ENCODE measurements at places on chromosomes 1 and 21.

- peak; percentile 50 for DNase-seq
These were observed 7.3 kb upstream of the ANKRD13C start for GRCh38 chr1:70361727-70362398.

- no peak for DNase-seq
These were observed 32.0 kb downstream of the SLC16A1 start for GRCh38 chr1:112923959-112924349.

GRCh38 chr1:99969260-99969728 is 502 bp upstream of the SLC35A3 start:
- DNase-seq: no peak

GRCh38 chr1:161887730-161888287 is 121.7 kb downstream of the ATF6 start:
- no peak for DNase-seq

GRCh38 chr21:39818557-39818956 is 48.7 kb upstream of the PCP4 start:
- no peak for DNase-seq

DNA sequence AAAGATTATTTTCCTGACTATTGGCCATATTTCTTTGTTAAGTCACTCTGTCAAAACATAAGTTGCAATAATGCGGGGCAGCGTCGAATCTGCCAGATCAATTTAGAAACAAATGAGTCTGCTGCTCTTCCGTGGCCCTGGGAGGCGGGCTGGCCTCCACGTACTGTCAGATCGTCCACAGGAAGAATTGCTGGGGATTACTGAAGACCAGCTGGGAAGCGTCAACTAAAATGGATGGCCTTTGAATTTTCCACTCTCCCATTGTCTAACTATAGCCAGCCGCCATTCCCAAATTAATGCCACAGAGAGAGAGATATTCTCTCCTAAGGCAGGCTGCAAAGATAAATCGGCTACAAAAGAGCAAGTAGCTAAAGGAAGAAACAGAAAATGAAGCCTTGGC is 560.2 kb downstream of the SMYD3 start:
- DNase-seq: no peak

- peak; percentile 43 for DNase-seq
These were observed 20.2 kb downstream of the CLIC4 start for GRCh38 chr1:24765308-24765988.

- no peak for DNase-seq
These were observed 5.5 kb downstream of the SGIP1 start for GRCh38 chr1:66539491-66539890.

GRCh38 chr1:203985676-203986075 is 87.2 kb upstream of the SOX13 start:
- DNase-seq: no peak

DNA sequence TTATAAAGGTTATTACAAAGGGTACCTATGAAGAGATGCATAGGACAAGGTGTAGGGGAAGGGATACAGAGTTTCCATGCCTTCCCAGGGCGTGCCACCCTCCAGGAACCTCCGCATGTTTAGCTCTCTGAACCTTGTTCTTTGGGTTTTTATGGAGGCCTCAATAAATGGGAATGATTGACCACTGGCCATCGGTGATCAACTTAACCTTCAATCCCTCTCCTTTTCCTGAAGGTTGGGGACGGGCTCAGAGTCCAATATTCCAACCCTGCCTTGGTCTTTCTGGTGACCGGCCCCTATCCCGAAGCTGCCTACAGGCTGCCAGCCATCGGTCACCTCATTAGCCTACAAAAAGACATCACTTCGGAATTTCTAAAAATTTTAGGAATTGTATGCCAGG is 11.7 kb downstream of the CD244 start:
- no peak for DNase-seq

DNA sequence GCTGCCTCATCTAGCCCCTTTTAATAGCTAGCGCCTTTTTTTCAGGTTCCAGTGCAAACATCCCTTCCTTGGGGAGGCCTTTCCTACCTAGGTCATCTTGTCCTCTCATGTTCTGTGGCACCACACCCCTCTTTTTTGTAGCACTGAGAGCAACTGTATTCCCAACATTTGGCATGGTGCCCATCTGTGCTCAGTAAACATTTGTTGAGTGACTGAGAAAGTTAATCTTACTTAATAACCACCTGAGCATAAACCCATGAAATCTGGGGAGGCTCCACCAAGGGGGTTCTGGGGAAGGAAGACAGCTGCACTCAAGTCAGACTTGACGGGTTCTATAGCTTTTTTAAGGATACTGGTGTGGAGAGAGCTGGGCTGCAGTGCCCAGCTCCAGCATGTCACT is 90.0 kb downstream of the NOS1AP start:
- no peak for DNase-seq

DNA sequence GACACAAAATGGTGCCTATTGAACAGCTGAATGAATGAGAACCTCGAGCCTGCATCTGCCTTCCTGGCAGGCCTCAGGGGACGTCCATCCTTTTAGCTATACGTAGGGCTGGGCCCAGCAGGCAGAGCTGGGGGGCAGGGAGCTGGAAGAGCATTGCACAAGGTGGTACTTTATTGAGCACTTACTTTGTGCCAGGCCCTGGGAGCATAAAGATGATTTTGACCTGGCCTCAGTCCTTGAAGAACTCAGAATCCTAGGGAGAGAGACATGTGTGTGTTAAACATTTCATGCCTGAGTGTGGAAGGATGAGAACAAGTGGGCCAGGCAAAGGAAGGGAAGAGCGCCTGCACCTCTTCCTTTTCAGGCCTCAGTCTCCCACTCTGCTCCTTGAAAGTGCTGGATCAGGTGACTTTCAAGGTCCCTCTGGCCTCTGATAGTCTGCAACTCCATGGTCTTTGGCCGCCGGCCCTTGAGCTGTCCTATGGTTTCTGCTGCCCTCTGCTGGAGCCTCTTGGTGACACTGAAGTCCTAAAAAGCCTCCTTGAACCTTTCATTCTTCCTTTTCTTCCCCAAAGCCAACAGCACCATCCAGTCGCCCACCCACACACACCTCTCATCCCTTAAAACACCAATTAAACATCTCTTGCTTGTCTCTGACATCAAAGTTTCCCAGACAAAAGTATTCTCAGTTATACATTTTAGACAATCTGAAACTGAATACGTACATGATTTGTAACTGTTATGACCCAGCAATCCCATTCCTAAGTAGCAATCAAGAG is 3.5 kb upstream of the PEAR1 start:
- peak; percentile 89 for DNase-seq

DNA sequence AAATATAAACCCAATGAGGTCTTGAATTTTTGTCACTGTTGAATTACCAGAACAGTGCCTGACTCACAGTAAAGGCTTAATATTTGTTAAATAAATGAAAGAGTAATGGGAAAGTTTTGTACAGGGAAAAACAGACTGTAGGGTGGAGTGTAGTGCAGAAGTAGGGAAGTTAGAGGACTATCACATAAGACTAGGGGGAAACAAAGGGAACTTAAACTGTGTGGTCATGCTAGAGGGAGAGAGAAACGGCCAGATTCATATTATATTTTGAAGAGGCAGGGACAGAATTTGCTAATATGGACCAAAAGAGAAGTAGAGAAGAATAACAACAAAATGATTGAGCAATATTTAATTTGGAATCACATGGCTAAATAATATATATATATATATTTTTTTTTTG is 14.8 kb downstream of the CTSK start:
- no peak for DNase-seq

GRCh38 chr1:236689713-236690569 is 3.6 kb downstream of the ACTN2 start:
- DNase-seq: no peak

DNA sequence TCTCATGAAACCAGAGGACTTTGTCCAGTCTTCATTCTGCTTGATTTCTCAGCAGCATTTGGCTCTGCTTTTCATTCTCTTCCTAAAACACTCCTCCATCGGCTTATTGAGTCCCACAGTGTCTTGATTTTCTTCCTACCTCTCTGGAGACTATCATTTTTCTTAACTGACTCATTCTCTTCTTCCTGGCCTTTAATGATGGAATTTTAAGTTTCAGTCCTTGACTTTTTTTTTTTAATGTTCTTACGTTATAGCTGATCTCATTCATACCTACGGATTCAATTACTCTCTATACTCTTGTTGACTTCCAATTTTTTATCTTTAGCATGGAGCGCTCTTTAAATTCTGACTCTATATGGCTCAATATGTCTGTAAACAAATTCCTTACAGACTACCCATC is 111.1 kb downstream of the NEK7 start:
- DNase-seq: peak; percentile 60

DNA sequence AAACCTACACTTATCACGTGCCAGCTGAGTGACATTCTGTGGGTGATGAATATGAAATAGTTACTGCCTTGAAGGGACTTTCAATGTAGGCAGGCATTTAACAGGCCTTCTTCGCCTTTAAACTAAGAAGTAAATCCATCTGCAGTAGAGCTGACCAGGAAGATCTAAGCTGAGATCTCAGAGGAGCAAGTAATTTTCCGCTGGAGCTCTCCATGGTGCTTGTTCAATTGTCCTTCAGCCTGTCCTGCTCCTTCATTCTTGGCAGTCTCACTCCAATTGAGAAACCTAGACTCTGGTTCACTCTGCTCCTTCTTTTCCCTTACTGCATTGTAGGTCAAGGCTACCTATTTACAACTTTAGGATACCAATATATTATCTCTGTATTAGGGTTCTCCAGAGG is 183.5 kb downstream of the HMCN1 start:
- peak; percentile 72 for DNase-seq

GRCh38 chr1:45924736-45925135 is 121.3 kb downstream of the MAST2 start:
- DNase-seq: peak; percentile 41

- DNase-seq: peak; percentile 5
These were observed 13.0 kb upstream of the CNIH4 start for GRCh38 chr1:224343679-224344078.

GRCh38 chr1:27527890-27528817 is 38.2 kb upstream of the WASF2 start:
- peak; percentile 71 for DNase-seq

- DNase-seq: peak; percentile 23
These were observed 126.0 kb upstream of the HMCN1 start for GRCh38 chr1:185608177-185608576.

DNA sequence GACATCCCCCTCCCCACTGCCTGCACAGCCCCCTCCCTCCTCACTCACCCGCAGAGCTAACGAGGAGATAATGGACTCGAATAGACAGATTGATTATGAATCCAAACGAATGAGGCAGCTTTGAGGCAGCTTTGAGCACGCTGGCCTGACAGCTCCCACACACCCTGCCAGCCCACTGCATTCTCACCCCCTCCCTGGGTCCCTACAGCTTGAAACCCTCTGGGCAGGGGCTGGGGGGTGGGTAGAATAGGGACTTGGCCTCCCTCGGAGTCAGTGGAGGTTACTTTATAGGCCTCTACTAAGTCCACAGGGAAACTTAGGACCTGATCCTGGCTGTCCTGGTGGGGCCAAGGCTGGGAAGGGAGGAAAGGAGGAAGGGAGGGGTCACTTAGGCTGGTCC is 1.9 kb downstream of the NTRK1 start:
- no peak for DNase-seq

DNA sequence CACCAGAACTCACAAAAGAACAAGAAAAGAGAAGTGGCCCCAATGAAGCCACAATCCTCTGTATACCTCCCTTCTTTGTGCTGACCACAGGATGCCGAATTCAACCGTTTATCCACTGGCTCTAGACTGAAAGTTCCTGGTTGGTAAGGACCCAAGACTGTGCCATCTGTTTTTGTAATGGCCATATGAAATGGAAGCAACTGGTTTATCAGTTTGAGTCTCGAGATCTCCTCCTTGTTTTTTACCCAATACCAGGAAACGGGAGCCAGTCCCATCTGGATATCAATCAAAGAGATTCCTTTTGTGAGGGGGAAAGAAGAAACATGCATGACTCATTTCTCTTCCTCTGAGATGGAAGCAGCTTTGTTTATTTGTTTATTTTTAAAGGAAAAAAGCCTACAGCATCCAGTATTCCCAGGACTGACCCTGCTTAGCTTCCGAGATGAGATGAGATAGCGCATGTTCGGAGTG is 32.4 kb upstream of the ZNF124 start:
- no peak for DNase-seq

DNA sequence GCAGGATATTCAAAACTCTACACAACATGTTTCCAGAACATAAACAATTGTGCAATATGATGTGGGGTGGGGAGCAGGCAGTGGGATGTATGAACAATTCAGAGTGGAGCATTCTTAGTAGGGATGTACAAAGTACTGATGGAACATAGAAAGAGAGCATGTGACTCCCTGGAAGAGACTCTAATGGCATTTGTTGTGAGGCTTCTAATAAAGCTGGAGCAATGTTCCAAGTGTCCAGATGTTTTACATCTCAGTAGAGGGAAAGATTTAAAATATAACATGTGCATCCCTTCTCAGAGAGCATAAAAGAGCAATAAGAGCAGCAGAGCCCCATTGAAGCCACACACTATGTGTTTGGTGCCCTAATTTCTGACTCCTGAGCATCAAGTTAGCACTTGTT is 116.5 kb downstream of the BRINP2 start:
- no peak for DNase-seq

DNA sequence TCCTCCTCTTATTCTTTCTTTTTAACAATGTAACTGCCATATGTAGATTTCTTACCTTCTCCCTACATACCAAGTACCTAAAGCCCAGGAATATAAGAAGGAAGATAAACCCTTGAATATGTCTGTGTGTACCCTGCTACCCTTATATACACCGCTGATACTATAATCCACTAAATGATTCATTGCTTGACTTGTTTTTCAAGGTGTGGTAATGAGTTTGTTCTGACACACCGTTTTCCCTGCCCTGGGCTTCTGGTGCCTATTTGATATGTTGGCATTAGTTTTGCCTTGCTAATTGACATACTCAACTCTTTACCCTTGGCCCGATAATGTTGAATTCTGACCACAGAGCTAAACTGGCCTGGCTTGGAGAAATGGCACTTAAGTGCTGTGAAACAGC is 64.3 kb downstream of the IL23R start:
- no peak for DNase-seq

- DNase-seq: no peak
These were observed 244.8 kb upstream of the SPAG17 start for GRCh38 chr1:118429856-118430255.

Data from astrocyte of the hippocampus (primary cell).